Effector CD8-positive, alpha-beta T cell (primary cell): ENCODE measurements at places on chromosomes 2 and 18.

GRCh38 chr2:16429431-16430145, 236.0 kb downstream of the CYRIA start:
- no peak for DNase-seq

GRCh38 chr2:169495310-169495928, 14.1 kb upstream of the KLHL41 start:
- no peak for DNase-seq

DNA sequence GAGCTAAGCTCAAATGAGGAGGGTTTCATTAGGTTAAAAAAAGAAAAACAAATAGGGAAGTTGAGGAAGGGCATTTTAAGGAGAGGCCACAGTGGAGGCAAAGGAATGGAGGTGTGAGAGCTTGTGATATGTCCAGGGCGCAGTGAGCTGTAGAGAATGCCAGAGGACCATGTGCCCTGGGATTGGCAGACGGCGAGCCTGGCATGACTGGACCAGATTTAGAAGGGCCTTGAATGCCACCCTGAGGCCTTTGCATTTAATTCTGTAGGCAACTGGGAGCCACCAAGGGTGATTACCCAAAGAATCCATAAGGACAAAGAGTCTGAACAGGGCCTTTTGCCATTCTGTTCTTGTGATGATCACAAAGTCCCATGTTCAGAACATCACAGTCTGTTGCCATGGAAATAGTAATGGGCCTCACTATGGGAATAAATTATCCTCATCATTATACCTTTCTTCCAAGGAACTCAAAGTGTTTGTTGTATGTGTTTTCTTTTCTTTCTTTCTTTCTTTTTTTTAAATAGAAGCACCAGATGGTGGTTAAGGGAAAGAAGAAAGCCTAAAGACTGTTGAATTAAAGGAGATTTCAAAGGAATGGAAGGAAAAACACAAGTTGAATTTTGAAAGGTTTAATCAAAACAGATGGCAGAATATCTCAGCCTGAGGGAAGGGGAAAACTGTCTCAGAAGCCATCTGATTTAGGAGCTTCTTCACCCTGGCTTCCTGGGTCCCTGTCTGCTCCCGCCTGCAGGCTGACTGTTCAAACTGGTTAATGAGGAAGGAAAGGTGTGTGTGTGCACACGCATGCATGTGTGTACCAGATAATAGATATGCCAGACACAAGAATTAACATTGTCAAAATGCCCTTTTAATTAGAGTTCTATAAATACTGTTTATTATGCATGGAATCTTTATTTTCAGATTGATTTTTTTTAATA, 31.6 kb upstream of the NCOA1 start:
- DNase-seq, result no peak

DNA sequence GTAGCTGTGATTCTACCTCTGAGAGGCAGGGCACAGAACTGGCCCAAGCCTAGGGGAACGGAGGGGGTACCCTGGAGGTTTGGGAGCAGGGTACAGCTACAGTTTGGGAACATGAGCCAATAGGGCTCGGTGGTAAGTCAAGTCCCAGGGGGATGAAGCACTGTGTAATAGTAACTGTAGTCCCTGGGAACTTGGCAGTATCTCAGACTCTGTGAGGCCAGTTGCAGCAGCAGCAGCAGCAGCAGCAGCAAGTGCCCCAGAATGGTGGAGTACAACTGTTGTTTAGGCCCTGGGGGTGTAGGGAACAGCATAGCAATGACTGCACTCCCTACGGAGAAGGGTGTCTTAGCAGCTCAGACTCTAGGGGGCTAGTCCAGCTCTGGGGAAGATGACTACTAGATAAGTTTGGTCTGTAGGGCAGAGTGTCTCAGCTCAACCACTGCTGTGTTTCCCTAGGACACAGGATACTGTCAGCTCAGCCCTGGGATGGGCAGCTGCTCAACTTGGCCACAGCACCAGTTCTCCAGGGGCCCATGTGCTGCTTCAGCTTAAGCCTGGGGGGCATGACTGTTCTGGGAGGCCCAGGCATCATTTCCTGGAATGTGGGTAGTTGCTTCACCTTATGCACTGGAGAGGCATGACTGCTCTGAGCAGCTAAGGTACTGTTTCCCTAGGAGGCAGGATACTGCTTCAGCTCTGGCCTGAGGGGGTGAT, 20.5 kb downstream of the CARF start:
- DNase-seq, result no peak

GRCh38 chr2:178592655-178593054, 112.4 kb downstream of the PLEKHA3 start:
- DNase-seq, result no peak

DNA sequence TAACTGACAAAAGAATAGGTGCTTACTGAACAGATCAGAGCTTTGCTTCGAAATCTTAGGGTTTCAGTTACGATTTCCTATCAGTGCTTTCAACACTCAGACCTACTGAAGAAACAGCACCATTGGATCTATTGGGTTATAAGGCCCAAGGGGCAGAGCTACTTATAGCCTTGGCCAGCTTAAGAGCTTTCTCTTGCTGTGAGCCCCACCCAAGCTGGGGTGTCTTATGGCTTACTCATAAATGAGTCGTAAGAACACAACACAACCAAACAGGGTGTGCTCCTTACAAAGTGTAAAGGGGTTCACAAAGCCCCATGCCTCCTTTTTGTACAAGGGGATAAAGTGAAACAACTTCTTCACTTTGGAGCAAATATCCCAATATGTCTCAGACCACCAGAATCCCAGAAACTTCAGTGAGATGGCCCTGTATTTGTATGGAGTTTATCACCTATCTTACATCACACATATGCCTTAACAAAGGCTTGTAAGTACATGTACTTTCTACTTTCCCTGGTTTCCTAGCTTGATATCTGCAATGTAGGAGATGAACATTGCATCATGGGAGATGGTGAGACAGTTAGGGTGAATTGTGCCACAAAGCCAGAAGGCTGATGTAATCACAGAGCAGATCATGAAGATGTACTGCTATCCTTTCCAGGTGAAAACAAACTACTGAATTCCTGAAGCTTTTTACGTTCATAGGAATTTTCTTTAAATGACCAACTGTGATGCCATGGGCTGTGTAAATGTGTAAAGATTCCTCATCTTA, 115.5 kb upstream of the GLI2 start:
- no peak for DNase-seq

DNA sequence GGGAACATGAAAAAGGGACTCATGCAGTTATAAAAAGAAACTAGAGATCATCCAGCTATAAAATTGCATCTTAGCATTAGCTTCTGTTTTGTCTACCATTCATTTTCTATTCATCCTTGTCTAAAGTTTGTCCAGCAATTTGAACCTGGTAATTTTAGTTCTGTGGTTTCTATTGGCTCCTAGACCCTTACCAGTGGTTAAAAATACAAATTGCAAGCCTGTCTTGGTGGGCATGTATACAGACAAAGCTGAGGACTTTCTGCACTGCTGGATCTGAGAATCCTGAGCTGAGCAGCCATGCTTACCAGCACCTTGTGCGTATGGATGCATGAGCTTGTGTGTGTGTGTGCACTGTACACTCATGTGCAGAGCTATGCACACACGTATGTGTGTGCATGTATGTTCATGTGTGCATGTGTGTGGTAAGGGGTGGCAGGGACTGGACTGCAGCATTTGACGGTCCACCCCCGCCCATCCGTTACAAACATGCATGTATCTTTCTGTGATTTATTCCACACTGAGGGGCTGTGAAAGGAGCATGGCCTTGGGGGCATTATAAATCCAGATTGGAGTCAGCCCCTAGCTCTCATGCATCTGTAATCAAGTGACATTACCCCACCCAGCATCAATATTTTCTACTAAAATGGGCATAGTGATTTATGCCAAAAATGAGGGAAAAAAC, 144.7 kb downstream of the FAM210A start:
- DNase-seq, result no peak

DNA sequence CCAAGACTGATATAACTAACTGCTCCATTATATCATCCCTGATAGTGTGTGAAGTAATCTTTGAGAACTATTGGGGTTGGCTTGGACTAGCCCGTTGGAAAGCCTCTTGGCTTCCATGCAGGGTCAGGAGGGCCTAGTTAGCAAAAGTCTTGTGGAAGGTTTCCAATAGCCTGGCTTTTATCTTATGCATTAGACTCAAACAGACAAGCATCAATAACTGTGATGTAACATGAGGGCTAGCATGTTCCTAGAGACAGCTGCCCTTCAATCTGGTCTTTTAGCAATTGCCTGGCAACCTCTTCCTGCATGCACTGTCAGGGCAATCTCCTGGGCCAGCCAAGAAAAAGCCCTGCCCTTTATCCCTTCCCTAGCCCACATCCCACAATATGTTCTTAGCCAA, 18.2 kb downstream of the SLC8A1 start:
- no peak for DNase-seq

DNA sequence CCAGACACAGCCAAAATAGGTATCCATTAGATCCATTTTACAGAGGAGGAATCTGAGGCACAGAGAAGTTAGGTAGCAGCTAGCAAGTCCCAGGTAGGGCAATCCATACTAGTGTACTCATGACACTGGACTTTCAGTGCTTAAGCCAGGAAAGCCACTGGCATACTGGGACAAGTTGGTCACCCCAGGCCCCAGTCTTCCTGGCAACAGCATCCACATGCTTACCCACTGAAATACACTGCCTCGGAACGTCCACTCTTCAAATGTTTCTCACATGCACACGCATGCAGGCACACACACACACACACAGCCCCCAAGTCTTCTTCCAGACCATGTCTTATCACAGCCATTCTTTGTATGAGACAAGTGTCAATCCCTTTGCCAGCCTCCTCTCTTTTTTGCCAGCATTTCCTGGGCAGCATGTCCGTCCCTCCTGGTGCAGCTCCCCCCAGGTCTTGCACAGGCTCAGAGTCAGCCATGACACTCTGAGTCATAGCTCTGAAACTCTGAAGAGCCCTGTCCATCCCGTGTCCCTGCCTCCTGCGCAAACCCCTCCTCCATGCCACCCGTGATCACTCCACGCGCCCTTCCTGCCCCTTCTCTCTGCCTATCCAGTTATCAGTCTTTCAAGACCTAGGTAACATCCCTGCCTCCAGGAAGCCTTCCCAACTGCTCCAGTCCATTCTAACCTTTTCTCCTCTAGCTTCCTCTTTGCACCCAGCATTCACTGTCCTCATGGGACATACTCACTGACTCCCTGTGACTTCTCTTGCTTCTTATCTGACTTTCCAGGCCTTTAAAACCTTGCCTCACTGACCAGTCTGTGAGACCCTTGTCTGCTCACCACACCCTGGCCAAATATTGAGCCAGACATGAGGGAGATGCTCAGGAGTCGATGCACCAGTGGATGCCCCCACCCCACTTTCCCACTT, 10.9 kb upstream of the TEX261 start:
- no peak for DNase-seq
